Left lobe of liver (tissue), 2 donors: ENCODE measurements at places on chromosomes 16 and 17.
A peak's percentile ranks its signal among the peaks of the same experiment; 100 is the strongest.

GRCh38 chr16:50765260-50765659 is 23.4 kb downstream of the CYLD start:
- no peak for DNase-seq

DNA sequence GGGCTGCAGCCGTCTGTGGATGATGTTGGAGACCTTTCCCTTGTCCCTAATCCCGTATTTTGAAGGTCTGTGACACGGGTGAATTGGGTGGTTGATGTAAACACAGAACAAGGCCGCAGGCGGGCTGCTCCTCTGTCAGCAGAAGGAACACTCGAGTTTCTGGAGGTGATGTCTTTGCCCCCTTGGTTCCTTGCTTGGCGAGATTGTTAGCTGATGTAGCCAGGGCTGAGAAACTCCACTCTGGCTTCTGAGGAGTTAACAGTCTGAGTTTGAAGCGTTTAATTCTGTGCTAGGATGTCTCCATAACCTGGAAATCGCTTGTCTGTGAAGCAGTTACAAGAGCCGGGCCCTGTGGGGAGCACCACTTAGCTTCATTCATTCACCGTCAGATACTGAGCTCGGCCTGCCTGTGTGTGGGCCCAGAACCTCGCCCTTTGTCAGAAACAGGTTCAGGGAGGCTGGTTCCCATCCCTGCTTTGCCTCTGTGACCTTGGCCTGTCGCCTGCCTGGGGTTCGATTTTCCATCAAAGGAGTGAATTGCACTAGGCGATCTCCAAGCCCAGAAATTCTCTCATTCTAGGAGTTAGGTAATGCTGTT is 1.3 kb downstream of the MAPK8IP3 start:
- no peak for DNase-seq

DNA sequence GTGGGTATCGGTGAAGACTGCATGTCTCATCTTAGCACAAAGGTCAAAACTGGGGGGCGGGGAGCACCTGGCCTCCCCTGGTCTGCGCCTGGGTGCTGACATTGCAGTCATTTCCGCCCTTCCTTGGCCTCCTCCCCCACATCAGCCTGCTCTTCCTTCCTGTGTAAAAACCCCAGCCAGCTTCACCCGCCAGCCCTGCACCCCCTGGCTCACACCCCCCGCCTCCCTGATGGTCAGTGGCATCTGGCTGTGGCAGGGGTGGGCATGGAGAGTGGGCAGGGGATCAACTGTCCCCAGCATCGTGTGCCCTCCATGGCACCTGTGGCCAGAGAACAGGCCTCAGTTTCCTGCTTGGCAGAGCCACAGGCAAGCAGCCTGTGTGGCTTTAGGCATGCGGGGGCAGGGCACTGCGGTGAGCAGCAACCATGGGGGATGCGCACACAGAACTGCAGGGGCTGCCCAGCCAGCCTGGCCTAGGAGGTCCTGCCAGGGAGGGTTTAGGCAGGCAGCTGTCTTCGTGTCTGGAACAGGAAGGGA is 26.5 kb upstream of the LASP1NB start:
- no peak for DNase-seq

DNA sequence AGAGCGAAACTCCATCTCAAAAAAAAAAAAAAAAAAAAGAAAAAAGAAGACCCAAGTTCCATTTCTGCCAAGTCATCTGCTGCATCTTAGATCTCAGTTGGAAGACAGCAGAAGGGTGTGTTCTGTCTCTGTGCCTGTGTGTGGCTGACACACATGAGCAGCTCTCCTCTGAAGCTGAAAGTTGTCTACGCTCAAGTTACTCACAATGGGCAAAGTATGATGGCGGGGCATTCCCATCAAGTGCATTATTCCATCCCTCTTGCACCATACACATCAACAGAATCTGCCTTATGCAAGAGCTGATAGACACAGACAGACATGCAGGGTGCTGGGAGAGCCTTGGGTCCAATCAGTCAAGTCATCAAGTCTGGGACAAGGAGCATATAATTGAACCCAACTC is 402.2 kb downstream of the XYLT1 start:
- no peak for DNase-seq

DNA sequence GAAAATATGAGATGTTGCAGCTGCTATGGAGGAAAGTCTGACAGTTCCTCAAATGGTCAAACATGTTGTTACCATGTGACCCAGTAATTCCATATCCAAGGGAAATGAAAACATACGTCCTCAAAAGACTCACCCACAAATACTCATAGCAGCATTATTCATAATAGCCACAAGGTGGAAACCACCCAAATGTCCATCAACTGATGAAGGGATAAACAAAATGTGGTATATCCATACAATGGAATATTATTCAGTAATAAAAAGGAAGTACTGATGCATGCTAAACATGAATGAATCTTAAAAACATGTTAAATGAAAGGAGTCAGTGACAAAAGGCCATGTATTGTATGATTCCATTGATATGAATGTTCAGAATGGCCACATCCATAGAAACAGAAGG is 140.2 kb downstream of the PITPNC1 start:
- DNase-seq: no peak

DNA sequence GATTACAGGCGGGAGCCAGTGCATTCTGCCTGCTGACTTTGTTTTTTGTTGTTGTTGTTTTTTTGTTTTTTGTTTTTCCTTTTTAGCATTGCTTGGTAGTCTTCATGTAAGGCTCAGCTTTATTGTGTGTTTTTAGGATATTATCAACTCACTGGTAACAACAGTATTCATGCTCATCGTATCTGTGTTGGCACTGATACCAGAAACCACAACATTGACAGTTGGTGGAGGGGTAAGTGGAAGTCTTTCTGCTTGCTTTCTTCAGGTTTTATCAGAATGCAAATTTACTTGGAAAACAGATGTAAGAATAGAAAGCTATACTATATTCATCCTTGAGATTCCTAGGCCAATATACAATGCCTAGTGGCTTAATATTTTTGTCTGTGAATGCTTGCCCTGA is 3.3 kb upstream of the CMTM1 start:
- no peak for DNase-seq

GRCh38 chr17:75342996-75343395 is 53.8 kb upstream of the SLC25A19 start:
- DNase-seq: no peak

- no peak for DNase-seq
Observed at GRCh38 chr17:46191322-46192188, 1.7 kb downstream of the KANSL1 start.

DNA sequence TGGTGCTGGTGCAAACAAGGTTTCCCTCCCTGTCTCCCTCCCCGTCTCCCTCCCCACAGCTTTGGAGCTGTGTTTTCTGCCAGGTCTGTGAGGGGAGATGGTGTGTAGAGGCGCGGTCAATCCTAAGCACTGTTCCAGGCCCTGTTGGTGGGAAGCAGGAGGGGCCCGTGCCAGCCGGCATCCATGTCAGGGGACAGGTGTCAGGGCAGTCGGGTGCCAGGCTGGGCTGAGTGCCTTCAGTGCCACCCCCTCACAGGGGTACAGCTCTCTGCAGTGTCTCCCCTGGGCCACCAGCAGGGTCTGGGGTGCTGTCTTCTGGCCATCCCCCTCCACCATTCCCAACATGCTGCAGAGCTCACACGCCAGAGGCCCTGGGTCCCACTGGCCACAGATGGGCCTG is 73.6 kb downstream of the KLHDC4 start:
- DNase-seq: no peak

DNA sequence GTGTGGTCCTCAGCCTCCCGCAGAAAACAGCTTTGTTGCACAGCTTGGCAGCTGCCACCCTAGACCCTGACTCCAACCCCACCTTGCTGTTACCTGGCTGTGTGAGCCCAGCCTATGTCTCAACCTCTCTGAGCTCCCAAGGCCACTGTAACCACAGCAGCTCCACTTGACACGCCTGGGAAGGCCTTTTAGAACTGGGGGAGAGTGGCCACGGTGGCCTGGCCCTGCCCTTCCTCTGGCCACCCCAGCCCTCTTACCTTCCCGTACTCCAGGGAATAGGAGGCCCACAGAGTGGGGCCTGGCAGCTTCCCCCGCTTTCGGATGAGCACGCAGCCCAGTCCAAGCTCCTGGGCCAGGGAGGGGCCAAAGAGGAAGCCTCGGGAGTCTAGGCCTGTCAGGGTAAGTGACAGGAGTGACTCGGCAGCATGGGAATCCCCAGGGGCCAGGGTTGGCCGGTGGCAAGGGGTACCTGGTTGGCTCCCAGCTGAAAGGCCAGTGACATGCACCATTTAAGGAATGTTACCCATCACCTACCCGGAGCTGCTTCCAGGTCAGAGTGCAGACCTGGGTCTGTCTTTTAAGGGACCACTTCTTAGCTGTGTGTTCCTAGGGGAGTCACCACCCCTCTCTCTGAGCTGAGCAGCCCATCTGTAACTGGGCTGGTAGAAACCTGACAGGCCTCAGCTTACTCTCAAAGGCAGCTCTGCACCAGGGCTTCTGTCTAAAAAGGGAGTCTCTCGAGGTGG is 1.4 kb downstream of the APRT start:
- DNase-seq: no peak

DNA sequence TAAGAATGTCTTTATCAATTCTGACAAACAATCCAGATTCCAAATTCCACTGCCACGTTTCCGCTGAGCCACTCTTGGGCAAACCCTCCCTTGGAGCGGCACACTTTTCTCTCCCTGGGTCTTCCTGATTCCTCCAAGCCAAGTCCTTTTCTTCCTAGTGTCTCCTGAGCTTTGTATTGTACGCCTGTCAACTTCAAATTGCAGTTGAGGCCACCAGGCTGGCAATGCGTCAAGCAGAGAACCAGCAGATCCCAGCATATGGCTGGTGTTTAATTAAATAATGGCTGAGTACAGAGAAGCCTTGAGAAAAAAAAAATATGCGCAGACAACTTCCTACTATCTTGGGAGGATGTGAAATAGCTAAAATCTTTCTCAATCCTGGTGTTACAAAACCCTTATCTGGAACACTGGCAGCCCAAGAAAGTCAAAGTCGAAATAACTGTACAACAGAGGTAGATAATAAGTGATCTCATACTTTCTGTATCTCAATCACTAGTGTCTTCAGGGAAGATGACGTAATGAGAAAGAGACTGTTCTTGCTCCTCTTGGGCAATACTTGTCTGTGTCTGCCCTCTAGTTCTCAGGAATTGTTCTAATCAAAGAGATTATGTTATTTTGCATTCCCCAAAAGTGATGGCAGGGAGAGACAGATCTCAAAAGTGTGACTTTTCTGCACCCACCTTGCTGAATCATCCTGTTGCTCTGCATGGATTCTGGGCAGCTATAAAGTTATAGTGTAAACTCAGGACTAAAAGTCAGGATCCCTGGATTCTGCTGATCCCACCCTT is 15.0 kb downstream of the SMIM36 start:
- DNase-seq: no peak

GRCh38 chr16:89155184-89155679 is 16.3 kb upstream of the CDH15 start:
- no peak for DNase-seq

- DNase-seq: no peak
Observed at GRCh38 chr16:23420011-23420410, 33.0 kb downstream of the COG7 start.

DNA sequence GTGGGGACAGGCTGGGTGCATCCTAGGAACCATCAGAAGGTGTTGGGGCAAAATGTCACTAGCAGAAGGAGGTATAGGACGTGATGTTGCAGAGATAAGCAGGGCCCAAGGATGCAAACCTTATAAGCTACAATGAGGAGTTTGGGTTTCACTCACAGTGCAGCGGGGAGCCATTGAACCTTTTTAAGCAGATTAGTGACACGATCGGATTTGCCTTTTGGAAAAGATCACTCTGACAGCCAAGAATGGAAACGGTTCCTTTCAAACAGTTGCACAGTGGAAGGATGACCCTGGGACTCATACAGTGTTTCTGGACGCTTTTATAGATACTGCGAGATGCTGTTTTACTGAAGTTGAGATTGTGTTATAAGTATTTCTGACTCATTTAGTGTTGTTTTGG is 131.8 kb upstream of the CACNG3 start:
- no peak for DNase-seq

DNA sequence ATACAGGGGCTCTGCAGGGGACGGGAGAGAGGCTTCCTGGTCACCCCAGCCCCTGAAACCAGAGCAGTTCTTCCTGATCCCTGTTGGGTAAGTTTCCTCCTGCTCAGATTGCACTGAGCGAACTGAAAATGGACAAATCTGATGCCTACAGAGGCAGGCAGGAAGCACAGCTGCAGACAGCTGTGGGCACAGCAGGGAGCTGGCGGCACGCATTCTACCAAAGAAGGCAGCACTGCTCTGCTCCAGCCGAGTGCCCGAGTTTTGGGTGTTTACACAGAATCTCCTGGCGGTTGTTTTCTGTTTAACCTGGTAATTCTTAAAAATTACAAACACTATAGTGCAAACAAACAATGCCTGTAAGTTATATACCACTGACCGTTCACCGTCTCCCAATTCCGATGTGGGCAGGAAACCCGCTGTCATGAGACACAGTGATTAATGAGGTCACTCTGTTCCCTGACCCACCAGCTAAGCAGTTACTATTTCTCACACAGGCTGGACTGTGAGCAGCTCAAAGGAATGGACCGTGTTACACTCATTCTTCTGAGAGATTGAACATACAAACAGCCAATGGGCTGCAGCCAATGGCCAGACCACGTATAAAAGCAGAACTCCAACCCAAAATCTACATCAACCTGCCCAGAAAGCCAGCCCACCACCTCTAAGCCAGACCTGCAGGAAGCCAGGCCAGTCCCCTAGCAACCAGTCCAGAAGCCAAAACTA is 25.5 kb downstream of the NSMCE1 start:
- DNase-seq: peak; percentile 43

- DNase-seq: no peak
Observed at GRCh38 chr17:46943501-46944393, 20.8 kb downstream of the GOSR2 start.

GRCh38 chr17:75856062-75856756 is 1.1 kb upstream of the WBP2 start:
- no peak for DNase-seq

GRCh38 chr17:81471818-81472456 is 40.7 kb downstream of the ACTG1 start:
- no peak for DNase-seq

GRCh38 chr16:49558451-49558850 is 184.8 kb downstream of the C16orf78 start:
- no peak for DNase-seq

- no peak for DNase-seq
Observed at GRCh38 chr16:27514806-27515205, 34.9 kb downstream of the GTF3C1 start.

DNA sequence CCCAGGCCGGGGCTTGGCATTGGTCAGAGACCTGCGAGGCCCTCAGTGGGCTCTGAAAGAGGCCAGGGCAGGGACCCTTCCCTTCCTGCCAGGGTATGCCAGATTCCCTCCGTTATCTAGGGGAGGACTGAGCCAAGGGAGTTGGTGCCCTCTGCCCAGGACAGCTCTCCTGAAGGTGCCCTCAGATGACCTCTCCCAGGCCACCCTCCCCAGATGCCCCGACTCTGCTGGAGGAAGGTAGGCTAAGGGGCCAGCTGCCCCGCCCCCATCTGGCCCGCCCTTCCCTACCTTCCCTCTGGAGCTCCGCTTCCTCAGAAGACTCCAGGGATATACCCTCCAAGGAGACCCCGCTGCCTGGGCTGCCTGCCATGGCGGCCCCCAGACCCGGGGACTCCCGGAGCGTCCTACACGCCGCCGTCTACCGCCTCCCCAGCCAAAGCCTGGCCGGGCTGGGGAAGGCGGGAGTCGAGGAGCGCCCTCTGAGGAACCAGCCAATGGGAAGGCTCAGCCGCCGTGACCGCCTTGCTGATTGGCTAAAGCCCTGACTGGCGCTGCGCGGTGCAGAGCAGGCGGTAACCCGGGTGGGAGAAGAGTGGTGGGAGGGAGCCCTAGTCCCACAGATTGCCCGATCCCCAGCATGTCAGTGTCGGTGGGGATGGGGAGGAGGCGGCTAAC is 7.0 kb downstream of the MPP2 start:
- peak; percentile 65 for DNase-seq

GRCh38 chr16:89561142-89561883 is 831 bp downstream of the RPL13 start:
- DNase-seq: no peak
